ENCODE measurements at places on chromosomes 12 and 14.

DNA sequence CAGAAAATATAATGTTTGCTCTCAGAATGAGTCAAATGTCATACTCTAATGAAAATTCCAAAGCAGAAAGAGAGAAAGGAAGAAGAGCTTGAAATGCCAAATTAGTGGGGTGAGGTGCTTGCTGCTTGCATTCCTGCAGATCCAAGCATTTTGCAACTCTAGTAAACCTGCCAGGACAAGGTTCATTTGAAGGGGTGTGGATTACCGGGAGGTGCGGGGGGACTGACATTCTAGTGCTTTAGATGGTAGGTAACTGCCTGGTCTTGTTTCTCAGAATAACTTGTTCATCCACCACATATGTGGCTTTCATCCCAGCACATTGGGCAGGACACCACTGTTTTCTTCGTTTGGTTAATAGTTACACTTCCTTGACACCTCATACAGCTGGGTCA lies 144.4 kb downstream of the AKAP6 start:
- DNase-seq: no peak

- no peak for DNase-seq
Measured at GRCh38 chr12:107053709-107054108, 39.6 kb downstream of the CRY1 start.

DNA sequence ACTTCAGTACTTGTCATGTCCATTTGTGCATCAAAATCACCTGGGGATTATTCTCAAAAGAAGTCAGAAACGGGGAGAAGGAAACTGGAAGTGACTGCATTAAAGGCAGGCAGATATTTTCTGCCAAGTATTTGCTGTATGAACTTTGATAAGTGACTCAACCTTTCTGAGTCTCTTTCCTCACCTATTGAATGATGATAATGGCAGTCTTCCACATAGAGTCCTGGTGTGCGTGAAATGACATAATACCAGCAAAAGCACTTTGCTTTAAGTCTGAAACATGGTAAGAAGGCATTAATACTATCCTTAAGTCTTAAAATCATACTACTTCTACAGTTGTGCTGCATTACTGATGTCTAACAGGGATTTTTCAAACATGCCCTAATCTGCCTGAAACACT lies 278.5 kb downstream of the ADAMTS20 start:
- no peak for DNase-seq

DNA sequence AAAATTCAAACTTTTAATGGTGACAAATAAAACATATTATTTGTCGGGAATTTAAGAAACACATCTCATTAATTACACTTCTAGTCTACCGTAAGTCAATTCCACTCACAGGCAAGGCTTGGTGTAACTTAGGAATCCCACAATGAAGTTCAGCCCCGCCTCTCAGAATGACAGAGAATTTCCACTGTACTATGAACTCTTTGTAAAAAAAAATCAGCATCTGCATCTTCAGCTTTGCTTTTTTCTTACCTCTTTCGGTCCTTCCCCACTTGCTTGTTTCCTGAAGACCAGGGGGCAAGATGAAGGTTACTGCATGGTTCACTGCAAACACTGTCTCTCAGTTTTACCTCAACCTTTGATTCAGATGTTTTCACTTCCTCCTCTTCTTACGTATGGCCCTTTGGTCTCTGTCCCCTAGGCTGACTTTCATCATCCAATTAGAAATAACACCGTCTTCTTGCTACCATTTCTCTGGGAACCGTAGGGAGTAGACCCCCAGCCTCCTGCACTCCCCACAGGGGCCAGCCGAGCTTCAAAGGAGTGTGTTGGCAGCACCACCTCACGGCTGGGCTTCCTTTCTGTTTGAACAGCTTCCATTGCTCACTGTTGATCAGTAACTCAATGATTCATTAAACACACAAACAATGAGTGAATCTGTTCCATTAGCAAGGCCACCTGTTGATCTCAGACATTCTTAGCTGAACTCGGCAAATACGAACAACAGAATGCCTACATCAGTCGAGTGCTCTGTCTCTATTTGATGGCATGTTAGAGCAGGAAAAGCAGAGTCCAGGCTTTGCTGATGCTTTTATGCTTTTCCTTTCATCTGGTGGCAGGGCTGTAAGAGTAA lies 343.0 kb downstream of the BMP4 start:
- no peak for DNase-seq

DNA sequence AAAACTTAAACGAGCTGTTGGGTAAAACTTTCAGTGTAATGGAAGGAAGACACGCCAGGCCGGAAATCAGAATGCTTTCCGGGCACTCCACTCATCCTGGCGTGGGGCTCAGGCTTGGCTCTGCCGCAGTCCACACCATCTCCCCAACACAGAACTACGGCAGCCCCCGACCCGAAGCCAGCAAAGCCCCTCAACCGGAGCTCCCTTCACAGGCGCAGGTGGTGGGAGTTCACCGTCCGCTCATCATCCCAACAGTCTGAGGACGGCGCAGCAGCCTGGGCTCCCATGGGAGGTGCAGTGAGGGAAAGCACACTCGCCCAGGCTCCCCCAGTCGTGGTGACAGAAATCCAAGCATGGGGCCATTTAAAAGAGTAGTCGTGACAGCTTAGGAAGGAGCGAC lies 11.0 kb upstream of the MMP17 start:
- no peak for DNase-seq

DNA sequence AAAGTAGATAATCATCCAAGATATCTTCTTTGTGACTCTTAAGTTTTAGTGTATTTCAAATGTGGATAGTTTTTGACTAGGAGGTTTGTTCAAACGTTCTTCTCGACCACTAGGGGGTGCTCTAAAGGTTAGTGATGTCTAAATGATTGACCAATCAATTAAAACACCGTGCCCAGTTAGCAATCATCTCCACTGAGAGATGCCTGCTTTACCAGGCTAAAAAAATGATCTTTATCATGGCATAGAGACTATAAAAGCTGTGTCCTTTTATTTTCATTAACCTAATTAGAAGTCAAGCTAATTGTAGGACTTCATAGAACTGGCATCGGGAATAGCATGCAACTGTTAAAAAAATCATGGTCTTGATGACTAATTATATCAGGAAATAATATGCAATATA lies 153.9 kb downstream of the PRKCH start:
- no peak for DNase-seq

DNA sequence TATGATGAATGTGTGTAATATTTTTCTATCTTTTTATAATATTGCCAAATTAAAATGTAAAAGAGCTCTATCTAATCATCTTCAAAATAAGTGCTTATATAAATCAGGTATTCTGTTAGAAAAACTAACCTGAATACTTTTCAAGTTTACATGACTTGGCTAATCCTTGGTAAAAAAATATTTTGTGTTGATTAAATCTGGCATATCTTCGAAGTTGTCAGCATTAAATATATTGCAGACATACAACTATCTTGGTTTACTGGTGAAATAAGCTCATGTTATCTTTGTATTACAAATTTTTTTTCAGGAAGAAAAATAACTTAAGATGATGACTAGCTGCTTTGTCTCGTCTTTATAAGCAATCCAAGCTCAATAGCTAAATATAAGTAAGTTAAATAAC lies 39.6 kb downstream of the MGAT4C start:
- no peak for DNase-seq

DNA sequence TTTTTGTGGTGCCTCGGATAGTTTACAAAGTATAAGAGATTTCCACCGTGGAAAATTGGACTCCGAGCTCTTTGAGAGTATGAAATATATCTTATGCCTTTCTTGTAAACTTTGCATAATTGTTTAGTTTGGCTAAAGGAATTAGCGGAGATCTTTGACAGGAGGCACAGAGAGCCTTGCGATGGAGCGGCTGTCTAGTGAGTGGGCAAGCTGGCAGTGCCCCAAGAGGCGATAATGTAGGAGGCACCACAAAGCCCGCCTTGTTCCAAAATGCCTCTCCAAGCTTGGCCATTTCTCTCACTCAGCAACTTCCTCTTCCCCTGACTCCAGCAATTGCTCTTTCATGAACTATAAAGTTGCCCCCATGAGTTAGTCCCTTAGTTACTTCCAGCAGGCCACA lies 270.1 kb upstream of the PRICKLE1 start:
- no peak for DNase-seq

- DNase-seq: no peak
Measured at GRCh38 chr14:72745991-72746980, 147.6 kb downstream of the DPF3 start.

- no peak for DNase-seq
Measured at GRCh38 chr12:56338308-56339157, at the start of gene IL23A. IL23A (plus strand) TSS chr12:56338884; CDS start chr12:56339045, 161 bp downstream.
